Type B pancreatic cell (in vitro differentiated cells): ENCODE measurements at places on chromosomes 6 and 20.

GRCh38 chr6:16688984-16689636, 72.2 kb downstream of the ATXN1 start:
- H3K27ac ChIP-seq, result peak overlapping the region; percentile 10
- peaks cover 3% of the 10 kb centered on the region for H3K4me1 ChIP-seq
- no peaks in the 10 kb centered on the region for H3K27me3 ChIP-seq
- no peaks in the 10 kb centered on the region for H3K36me3 ChIP-seq

- H3K4me3 ChIP-seq, result no peak overlapping the region
- no peak for DNase-seq
Observed at GRCh38 chr6:138610816-138611215, 111.5 kb upstream of the NHSL1 start.

GRCh38 chr6:56259234-56260077, 12.1 kb upstream of the COL21A1 start:
- H3K27ac ChIP-seq, result no peak overlapping the region
- H3K36me3 ChIP-seq, result no peaks in the 10 kb centered on the region
- peaks cover 27% of the 10 kb centered on the region for H3K4me1 ChIP-seq
- H3K4me3 ChIP-seq, result no peak overlapping the region
- H3K27me3 ChIP-seq, result peaks cover 6% of the 10 kb centered on the region

DNA sequence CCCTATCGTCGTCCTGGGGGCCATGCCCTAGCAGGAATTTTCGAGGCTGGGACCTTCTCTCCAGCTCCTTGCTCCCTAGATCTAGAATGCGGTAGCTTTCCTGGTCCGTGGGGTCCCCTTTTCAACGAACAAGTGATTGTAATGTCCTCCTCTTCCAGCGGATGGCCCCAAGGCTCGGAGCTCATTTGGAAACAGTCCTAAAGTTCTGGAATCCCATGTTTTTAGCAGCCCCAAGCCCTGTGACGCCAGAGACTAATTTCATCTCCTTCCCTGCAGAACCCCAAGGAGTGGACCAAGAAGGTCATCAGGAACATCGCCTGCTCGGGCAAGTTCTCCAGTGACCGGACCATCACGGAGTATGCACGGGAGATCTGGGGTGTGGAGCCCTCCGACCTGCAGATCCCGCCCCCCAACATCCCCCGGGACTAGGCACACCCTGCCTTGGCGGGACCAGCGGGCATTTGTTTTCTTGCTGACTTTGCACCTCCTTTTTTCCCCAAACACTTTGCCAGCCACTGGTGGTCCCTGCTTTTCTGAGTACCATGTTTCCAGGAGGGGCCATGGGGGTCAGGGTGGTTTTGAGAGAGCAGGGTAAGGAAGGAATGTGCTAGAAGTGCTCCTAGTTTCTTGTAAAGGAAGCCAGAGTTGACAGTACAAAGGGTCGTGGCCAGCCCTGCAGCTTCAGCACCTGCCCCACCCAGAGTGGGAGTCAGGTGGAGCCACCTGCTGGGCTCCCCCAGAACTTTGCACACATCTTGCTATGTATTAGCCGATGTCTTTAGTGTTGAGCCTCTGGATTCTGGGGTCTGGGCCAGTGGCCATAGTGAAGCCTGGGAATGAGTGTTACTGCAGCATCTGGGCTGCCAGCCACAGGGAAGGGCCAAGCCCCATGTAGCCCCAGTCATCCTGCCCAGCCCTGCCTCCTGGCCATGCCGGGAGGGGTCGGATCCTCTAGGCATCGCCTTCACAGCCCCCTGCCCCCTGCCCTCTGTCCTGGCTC, 48.5 kb downstream of the PYGB start:
- H3K4me3 ChIP-seq, result no peak overlapping the region
- peak overlapping the region; percentile 84 for H3K27ac ChIP-seq
- no peaks in the 10 kb centered on the region for H3K4me1 ChIP-seq
- no peaks in the 10 kb centered on the region for H3K27me3 ChIP-seq
- no peaks in the 10 kb centered on the region for H3K36me3 ChIP-seq
- no peak for DNase-seq

DNA sequence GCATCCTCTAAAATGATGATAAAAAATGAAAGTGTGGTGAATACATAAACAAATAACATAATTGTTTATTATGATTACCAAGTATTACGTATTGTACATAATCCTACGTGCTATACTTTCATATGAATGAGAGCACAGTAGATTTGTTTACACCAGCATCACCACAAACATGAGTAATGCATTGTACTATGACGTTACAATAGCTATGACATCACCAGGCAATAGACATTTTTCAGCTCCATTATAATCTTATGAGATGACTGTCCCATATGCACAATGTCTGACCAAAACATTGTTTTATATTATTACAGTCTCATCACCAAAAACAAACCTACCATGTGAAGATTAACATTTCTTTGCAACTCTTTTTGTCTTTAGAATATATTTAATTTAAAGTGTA, 225.7 kb upstream of the TENT5A start:
- H3K4me3 ChIP-seq, result no peak overlapping the region
- no peaks in the 10 kb centered on the region for H3K27me3 ChIP-seq
- DNase-seq, result no peak
- H3K27ac ChIP-seq, result no peak overlapping the region
- no peaks in the 10 kb centered on the region for H3K36me3 ChIP-seq

DNA sequence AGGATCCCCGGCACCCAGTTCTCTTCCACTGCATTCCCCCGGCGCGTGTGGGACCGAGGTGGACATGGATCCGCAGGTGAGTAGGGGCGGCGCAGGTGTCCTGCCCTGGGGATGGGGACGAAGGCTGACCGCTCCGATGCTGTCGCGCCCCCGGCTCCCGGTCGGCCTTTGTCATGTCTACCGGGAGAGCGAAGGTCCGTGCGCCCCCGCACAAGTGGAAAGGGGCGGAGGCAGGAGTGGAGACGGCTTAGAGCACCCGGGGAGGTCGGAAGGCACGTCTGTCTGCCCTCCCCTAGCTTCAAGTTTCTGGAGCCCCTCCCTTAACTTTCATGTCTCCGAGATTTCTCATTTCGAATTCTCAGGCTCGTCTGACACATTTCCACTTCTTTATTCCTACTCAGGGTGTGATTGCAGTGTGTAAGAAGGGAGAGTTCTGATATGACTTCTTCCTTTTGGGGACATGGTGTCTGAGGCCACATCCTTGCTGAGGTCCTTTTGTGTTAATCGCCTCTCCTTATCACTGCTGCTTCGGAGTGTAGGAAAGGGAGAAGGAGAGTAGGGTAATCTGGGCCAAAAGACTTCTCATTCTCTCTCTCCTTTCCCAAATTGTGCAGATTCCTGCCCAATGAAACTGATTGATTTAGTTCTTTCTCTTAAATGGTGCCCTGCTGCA, 435 bp downstream of the KIFC1 start:
- H3K4me1 ChIP-seq, result peaks cover 34% of the 10 kb centered on the region
- H3K27me3 ChIP-seq, result no peaks in the 10 kb centered on the region
- peaks cover 10% of the 10 kb centered on the region for H3K36me3 ChIP-seq
- DNase-seq, result no peak
- peak overlapping the region; percentile 91 for H3K4me3 ChIP-seq

- H3K27ac ChIP-seq, result peak overlapping the region; percentile 69
- H3K36me3 ChIP-seq, result peaks cover 13% of the 10 kb centered on the region
- DNase-seq, result peak; percentile 79
- peak overlapping the region; percentile 95 for H3K4me3 ChIP-seq
- peaks cover 21% of the 10 kb centered on the region for H3K4me1 ChIP-seq
Observed at GRCh38 chr6:159692303-159693127, 526 bp downstream of the SOD2 start.

DNA sequence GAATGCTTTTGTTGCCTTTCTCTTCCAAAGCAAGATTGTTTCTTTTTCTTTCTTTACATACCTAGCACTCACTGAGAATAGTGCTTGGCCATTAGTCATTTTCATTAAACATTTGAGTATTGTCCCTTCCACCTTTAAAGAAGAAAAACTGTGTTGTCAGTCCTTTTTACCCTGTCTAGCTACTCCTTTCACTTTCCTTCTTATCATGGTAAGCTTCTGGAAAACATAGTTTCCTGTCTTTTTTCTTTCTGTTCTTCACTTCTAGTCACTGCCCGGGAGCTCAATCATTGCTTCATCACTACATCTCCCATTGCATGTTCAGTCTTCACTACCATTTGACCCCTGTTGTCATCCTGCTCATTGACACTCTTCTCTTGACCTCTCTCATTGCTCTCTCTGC, 12.1 kb downstream of the VAPB start:
- no peak overlapping the region for H3K27ac ChIP-seq
- peaks cover 8% of the 10 kb centered on the region for H3K4me1 ChIP-seq
- DNase-seq, result no peak
- no peak overlapping the region for H3K4me3 ChIP-seq

DNA sequence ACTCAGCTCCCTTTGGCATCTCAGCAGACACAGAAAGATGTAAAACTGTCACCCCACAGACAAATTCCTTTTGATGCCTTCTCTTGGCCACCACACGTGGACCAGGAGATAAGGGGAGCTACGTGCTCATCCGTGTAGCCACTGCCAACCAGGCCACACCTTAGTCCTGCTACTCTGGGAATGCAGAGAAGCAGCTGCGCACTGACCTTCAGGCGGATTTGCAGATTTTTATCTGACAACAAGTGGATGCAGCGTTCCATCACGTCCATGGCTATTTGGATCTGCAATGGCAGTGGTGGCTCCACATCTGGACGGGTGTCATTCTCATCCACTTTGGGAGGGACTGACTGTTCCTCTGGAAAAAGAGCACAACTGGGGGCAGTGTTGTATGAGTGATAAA, 30.8 kb downstream of the TTI1 start:
- no peak overlapping the region for H3K4me3 ChIP-seq
- H3K27ac ChIP-seq, result no peak overlapping the region
- H3K4me1 ChIP-seq, result peaks cover 10% of the 10 kb centered on the region
- no peak for DNase-seq
- peaks cover 22% of the 10 kb centered on the region for H3K36me3 ChIP-seq
- H3K27me3 ChIP-seq, result no peaks in the 10 kb centered on the region

DNA sequence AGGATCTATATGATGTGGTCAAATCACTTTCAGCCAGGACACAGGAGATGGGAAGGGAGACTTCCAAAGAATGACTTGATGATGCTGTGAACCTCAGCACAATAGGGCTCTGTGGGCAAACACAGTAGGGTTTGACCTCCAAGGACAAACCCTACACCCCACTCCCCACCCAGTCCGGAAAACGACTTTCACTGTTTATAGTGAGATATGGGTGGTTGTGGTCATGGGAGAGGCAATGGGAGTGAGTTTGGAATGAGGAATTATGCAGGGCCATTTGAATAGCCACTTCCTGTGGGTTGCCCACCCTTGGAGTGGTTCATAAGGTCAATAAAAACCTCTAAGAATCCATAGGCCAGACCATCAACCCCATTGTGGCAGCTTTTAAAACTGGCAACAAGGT, 38.4 kb upstream of the PRND start:
- DNase-seq, result no peak
- no peak overlapping the region for H3K4me3 ChIP-seq
- peaks cover 11% of the 10 kb centered on the region for H3K4me1 ChIP-seq
- no peaks in the 10 kb centered on the region for H3K36me3 ChIP-seq
- H3K27ac ChIP-seq, result no peak overlapping the region
- peaks cover 38% of the 10 kb centered on the region for H3K27me3 ChIP-seq

DNA sequence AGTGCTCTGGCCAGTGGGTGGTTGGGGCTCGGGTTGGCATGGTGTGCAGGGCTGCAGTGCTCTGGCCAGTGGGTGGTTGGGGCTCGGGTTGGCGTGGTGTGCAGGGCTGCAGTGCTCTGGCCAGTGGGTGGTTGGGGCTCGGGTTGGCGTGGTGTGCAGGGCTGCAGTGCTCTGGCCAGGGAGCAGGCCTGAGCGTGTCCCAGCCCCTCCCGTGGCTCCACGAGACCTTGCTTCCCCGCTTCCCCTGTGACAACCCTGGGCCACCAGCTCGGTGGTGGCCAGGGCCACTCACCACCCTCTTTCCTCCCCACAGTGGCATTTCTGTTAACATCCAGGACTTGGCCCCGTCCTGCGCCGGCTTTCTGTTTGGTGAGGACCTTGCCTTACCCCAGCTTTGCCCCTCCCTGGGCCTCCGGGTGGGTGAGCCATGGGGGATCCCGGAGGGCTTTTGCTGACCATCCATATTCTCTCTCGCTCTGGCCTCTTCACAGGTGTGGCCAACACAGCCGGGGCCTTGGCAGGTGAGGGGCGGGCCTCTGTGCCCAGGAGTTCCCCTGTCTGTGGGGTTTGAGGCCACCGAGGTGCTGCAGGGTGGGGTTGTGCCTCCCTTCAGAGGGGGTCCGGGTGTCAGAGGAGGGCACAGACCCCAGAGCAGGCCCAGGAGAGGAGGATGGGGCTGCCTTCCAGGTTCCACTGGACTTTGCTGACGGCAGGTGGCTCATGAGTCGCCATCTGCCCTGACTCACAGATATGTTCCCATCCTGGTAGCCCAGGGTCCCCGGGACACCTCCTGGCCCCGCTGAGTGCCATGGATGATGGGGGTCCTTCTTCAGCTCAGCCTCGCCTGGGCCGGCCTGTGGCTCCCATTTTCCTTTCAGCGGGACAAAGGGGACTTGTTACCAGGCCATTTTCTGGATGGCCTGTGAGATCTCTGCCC, 14.0 kb downstream of the SLC17A9 start:
- H3K27ac ChIP-seq, result no peak overlapping the region
- H3K4me3 ChIP-seq, result no peak overlapping the region
- H3K27me3 ChIP-seq, result peaks cover 11% of the 10 kb centered on the region

- H3K36me3 ChIP-seq, result peaks cover 11% of the 10 kb centered on the region
- H3K27ac ChIP-seq, result no peak overlapping the region
- DNase-seq, result no peak
- H3K27me3 ChIP-seq, result no peaks in the 10 kb centered on the region
Observed at GRCh38 chr6:154488802-154489437, 21.6 kb downstream of the CNKSR3 start.

DNA sequence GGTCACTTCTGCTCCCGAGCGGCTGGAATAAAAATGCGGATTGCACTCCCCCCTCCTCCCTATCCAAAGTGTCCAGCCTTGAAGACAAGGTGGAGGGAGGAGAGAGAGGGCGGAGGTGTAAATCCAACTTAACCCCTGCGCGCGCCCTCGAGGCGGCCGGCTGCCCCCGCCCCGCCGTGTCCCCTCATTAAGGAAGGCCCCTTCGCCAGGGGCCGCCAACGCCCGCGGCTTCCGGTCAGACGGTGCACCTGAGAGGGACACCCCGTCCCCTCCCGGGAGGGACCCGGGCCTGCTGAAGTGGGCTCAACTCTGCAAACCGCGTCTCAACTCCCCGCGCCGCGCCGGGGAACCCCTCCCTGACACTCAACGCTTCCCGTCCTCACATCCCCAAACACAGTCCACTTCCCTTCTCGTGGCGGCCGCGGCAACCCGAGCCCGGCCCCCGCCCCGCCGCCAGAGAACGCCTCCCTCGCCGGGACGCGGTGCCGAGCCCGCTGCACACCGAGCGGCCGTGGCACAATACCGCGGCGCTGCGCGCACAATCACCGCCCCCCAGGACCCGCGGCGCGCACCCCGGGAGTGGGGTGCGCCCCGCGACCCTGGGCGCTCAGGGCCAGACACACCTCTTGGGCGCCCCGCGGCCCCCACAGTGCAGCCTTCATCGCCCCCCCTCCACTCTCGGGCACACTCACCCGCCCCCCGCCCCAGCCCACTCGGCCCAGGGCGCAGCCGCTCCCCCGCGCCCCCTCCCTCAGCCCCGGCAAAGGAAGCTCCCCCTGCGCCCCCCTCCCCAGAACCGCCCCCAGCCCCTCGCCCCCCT, 102.5 kb downstream of the NOL4L start:
- peak; percentile 83 for DNase-seq
- H3K4me1 ChIP-seq, result peaks cover 57% of the 10 kb centered on the region
- no peaks in the 10 kb centered on the region for H3K36me3 ChIP-seq
